LoVo (cell line): ENCODE measurements at places on chromosomes 3 and 15.
A peak's percentile ranks its signal among the peaks of the same experiment; 100 is the strongest.

DNA sequence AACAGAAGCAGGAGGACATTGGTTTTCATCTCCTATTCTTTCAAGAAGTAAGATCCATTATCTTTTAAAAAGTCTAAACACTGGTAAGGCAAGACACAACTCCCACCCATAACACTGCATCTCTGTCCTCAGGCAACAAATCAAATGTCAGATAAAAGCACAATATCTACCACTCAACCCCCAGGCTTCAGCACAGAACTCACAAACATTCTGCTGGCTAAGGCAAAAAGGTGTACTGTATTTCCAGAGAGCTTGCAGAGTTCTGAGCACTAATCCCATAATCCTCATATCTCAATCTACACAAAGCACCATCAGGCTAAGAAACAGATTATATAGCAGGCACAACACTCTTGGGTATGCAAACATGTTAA, 20.9 kb downstream of the RAF1 start:
- DNase-seq: no peak

DNA sequence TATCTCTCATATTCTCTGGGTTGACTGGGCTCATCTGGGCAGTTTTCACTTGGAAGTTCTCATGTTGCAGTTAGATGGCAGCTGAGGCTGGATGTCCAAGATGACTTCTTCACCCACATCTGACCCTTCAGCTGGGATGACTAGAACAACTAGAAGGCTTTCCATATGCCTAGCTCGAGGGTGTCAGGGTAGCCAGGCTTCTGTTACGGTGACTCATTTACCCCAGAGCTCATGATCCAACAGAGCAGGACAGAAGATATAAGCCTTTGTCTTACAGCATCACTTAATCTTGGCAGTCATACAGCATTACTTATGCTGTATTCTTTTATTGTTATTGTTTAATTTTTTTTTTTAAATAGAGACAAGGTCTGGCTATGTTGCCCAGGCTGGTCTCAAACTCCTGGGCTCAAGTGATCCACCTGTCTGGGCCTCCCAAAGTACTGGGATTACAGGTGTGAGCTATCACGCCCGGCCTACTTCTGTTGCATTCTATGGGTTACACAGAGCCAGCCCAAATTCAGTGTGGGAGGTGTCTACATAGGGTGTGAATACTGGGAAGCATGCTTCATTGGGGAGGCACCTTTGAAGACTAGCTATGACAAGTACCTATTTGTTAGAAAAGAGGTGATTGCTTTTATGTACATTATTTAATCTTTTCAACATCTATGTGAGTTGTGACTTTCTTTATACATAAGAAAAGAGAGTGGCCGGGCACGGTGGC, 10.7 kb downstream of the HMCES start:
- DNase-seq: no peak

- DNase-seq: no peak
Measured at GRCh38 chr15:94295275-94295674, 63.9 kb downstream of the MCTP2 start.

DNA sequence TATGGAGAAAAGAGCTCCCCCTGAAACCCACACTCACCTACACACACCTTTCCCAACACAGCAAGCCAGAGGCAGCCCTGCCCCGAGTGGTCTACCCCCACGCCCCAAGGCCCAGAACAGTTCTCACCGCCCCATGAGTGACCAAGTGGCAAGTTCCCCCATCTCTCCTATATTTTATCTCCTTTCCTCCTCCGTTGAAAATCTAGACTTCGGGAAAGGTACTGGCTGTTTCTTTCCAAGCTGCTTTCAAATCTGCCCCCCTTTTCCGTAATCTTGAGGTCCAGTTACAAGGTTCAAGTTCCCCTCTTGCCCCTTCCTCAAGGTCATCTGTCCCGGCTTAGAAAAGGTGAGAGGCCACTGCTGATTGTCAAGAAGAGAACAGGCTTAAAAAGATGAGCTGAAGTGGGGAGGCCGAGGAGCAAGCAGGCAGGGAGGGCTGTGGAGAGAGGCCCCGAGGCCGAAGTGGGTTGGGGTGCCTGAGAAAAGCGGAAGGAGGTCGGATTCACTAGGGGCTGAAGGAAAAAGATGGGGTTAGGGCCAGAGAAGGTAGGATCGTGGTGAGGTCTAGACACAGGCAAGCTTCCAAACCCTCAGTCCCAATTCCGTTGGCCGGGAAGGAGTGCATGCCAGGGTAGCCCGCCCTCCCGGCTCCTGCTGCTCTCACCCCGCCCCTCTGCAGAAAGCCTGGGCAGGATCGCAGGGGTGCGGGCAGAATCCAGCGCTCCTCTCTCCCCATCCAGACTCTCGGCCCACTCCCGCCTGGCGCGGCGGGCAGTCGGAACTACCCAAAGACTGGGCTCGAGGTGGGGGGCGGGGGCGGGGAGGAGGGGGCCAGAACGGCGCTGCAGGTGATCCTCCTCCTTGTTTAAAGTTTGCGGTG, 1.7 kb downstream of the SEMA5B start:
- DNase-seq: no peak

DNA sequence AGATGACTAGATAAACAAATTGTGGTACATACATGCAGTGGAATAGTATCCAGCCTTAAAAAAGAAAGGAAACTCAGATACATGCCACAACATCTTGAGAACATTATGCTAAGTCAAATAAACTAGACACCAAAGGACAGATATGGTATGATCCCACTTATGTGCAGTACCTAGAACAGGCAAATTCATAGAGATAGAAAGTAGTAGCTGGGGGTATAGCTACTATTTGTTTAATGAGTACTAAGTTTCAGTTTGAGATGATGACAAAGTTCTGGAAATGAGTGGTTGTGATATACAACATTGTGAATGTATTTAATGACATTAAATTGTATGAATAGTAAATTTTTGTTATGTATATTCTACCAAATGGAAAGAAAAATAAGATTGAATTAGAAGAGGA, 477.2 kb upstream of the CFAP20DC start:
- no peak for DNase-seq

DNA sequence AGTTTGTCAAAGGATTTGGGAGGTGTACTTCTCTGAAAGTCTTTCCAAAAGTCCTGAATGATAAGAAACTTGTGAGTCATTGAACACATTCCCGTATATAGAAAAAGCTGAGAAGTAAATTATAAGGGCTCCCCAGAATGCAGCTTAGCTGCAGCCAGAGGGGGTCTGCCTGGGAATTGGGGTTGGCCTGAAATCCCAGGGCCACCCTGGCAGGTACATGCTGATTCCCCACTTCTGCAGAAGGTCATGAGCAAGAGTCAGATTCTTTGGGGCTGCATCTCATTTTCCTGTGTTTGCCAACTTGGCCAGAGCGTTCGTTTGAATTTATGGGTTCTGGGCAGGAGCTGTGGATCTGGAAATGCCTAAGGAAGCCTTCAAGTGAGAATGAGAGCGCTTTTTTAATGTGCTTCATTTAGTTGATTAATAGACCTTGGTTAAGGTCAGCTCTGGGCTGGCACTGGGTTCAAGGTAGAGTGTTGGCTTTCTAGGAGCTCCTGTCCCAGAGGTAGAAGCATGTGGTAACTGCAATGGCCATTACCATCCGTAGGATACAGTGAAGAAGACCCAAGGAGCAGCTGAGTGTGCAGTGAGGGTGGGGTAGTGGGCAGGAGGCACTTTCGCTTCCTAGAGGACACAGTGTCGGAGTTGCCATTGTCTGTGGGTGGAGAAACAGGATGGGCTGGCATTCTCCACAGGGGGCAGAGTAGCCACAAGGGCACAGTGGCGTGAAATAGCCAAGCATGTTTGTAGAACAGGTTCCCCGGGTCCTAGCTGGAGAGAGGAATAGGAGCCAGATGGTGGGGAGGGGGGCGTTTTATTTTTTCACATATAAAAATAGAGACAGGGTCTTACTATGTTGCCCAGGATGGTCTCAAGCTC, 3.2 kb downstream of the SLC6A6 start:
- no peak for DNase-seq

- no peak for DNase-seq
Measured at GRCh38 chr3:156628836-156629618, 45.4 kb upstream of the TIPARP start.

DNA sequence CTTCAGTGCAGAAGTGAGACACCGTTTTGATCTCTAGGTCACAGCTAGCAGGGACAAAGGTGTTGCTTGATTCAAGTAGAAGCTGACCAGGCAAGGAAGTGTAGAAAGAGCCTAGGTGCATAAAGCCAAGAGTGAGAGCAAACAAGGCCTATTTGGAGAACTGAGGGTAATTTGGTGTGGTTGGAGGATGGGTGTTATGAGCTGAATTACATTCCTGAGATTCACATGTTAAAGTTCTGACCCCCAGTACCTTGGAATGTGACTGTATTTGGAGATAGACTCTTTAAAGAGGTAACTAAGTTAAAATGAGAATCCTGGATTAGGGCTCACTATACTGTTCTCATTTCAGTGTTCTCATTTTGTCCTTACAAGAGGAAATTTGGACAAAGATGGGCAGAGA, 191.3 kb downstream of the ZMAT3 start:
- no peak for DNase-seq

DNA sequence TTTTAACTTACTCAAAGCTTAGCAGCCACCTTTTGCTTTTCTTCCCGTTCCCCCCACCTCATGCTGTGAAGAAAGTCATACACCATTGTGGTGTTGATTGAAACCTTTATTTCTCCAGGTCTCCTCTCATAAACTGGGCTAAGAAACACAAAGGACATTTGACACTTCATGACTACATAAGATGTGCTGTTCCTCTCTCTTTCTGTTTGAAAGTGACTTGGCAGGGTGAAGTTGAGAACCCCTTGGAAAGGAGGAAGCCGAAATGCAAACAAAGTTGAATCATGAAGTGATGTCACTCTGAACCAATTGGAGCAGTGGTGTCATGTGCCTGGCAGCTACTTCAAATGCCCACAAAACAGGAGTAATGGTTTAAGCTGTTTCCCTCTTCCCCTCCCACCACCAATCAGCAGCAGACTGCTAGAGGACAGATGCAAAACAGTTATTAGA, 174.7 kb downstream of the IGF1R start:
- peak; percentile 6 for DNase-seq

GRCh38 chr3:40701016-40701588, 176.3 kb downstream of the ZNF621 start:
- no peak for DNase-seq

DNA sequence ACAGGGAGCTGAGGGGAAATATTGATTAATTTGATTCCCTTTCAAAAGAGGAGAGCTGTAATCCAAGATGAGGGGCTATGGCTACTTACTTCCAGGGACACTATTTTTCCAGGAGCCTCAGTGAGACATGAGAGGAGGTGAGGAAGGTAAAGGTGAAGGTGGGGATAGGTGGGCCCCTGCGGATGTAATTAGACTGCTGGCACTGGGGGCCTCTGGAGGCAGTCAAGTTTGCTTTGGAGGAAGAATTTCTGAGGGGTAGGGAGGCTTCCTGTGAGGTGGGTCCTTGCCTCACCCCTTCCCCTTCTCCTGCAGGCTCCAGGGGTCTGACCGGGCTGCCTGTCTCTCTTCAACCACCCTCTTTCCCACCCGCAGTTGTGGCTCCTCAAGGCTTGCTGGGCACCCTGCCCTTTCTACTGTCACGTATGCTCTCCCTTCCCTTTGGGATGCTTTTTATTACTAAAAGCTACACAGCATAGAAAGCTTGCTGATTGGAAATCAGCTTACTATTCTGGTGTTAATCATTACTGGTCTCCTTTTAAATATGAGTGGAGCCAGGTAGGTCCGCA, 22.5 kb downstream of the GASK1A start:
- DNase-seq: no peak

DNA sequence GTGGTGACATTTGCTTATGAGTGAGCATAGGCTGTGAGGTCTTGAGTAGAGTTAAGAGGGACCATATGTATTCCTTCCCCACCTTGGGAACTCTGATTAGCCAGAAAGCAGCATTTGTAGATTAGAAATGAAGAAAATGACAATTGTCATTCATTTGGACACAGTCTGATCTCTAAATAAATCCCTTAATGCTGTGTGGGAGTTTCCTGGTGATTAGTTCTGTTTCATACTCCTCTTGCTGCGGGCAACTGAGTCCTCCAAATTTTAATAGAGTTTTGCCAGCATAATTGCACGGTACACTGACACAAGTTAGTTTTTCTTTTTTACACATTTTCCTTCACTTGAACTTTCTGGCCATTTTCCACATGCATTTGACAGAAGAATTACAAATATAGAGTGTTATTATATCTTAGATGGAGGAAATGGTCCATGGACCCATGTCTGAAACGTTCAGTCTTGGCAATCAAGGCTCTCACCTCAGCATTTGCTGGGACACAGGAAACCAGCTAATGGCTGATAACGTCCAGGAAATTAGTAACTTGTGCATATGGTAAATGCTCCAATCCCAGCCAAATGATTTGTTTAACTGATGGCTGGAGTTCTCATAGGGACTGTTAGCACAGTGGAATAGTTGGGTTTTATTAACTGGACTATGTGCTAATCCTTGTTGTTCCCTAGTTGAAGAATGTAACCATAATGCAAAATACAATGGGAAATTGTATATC, 321.2 kb downstream of the RBMS3 start:
- DNase-seq: no peak

DNA sequence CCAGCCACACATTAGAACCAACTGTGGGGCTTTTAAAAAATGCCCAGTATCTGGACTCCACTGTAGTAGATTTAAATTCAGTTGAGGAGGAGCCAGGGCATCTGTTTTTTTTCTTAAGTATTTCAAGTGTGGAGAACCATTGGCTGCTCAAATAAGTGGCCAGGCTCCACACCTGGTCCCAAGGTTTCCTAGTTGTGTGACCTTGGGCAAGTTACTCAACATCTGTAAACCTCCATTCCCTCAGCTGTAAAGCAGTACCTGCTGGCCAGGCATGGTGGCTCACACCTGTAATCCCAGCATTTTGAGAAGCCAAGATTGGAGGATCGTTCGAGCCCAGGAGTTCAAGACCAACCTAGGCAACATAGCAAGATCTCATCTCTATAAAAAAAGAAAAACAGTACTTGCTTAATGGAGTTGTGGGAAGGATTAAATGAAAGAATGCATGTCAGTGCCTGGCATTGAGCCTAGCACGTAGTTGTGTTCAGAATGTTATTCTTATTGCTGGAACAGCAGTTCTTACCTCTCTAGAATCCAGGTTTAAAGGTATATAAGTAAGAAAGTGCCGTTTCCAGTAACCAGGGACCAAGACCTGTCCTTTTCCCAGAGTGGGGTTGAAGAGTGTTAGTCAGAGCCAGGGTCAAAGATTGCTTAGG, 2.0 kb downstream of the PPP1R14D start:
- DNase-seq: no peak

- DNase-seq: peak; percentile 24
Measured at GRCh38 chr3:14803981-14804834, 14.6 kb upstream of the FGD5 start.

GRCh38 chr3:46017720-46018119, 9.6 kb downstream of the XCR1 start:
- DNase-seq: no peak

GRCh38 chr3:120446891-120447668, 3.7 kb downstream of the FSTL1 start:
- no peak for DNase-seq

- DNase-seq: no peak
Measured at GRCh38 chr3:11362600-11362999, 90.4 kb downstream of the ATG7 start.

- no peak for DNase-seq
Measured at GRCh38 chr3:119637679-119638477, 22.5 kb downstream of the POPDC2 start.

GRCh38 chr3:182041668-182042291, 330.1 kb downstream of the SOX2 start:
- DNase-seq: no peak
